ENCODE measurements at places on chromosomes 2 and 18. TPM values are rescaled to one million over a fixed set of nuclear protein-coding genes. Genes with fewer than 3 reads are reported as not detected.
A peak's percentile ranks its signal among the peaks of the same experiment; 100 is the strongest.

- DNase-seq: no peak
Observed at GRCh38 chr2:34029073-34029472, 430.0 kb upstream of the FAM98A start.

GRCh38 chr2:136207030-136207623 lies 89.2 kb upstream of the CXCR4 start:
- no peak for DNase-seq

Gene ARL6IP6
- 66.7 TPM for total RNA-seq

Gene AKAIN1
- not detected for total RNA-seq

DNA sequence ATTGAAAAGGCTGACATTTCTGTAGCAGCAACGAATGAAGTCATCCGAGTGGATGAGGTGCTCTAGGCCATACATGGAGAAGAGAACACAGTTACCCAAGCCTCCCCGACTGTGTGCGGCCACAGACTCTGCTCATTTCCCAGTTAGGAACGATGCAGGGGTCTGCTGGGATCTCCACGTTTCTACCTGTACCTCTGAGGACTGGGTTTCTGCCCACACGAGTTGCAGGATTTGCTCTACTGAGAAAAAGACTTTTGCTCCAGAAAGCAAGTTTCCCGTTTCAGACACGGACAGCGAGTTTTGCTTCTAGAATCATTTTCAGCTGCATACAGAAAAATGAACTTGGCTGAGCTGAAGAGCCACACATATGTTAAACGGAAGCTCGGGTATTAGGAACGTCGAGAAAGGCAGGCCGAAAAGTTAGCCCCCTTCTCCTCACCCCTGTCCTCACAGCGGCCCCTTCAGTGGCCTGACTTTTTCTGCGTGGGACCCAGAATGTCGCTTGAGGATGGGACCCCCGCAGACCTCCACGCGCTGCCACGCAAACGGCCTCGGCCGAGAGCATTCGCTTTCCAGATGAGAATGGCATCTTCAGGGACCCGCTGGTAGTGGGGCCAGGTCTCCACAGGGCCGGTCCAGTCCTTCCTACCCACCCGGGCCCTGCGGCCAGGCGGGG lies 582 bp upstream of the RAB31 start:
- DNase-seq: no peak

Gene DES
- total RNA-seq: 0.37 TPM

DNA sequence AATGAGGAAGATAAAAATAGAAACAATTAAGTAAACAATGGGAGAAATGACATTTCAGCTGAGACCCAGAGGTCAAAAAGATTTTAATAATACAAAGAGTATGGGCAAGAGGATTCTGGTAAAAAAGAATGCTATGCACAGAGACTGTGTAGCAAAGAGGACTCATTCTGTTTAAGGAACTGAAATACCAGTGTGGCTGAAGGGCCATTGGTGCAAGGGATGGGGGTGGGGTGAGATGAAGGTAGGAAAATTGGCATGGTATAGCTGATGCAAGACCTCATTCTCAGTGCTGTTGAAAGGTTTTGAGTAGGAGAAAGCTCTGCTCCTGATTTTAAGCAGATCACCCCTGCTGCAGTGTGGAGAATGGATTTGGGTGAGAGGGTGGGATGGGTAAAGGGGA lies 10.8 kb downstream of the GALNT1 start:
- DNase-seq: no peak

Gene COL3A1
- total RNA-seq: 103 TPM

DNA sequence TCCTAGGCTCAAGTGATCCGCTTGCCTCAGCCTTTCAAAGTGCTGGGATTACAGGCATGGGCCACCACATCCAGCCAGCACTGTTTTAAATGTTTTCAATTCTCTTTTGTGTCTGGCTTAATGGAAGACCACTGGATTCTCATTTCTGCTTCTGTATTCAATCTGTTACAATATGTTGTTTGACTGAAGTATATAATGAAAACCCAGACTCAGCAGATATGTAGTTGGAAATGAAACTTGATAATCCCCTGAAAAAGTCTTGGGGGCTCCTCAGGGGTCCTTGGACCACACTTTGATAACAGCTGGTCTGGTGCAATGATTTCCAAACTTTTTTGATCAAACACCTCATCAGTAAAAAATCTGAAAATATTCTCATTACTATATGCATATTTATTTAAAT lies 132.7 kb downstream of the ATAD2B start:
- no peak for DNase-seq

Gene RASGRP3
- total RNA-seq: 26.4 TPM

- no peak for DNase-seq
Observed at GRCh38 chr18:434410-434809, 66.1 kb downstream of the COLEC12 start.

Gene STEAP3
- 13.9 TPM for total RNA-seq

GRCh38 chr18:54918060-54918459 lies 41.2 kb downstream of the CCDC68 start:
- DNase-seq: no peak

Gene BARD1
- total RNA-seq: 24.2 TPM

- no peak for DNase-seq
Observed at GRCh38 chr18:43501099-43501498, 223.8 kb upstream of the SYT4 start.

Gene RFX8
- total RNA-seq: not detected

GRCh38 chr2:97760480-97761049 lies 47.2 kb downstream of the ZAP70 start:
- DNase-seq: no peak

- DNase-seq: no peak
Observed at GRCh38 chr2:37300146-37300545, 24.5 kb downstream of the PRKD3 start.

- DNase-seq: no peak
Observed at GRCh38 chr2:238693337-238694093, 154.4 kb upstream of the TWIST2 start.

- peak; percentile 98 for DNase-seq
Observed at GRCh38 chr18:48922801-48923730, 27.7 kb downstream of the SMAD7 start.

- no peak for DNase-seq
Observed at GRCh38 chr2:85269959-85270358, 57.8 kb downstream of the TGOLN2 start.

Gene IHH
- not detected for total RNA-seq

Gene TAF4B
- 4.0 TPM for total RNA-seq

GRCh38 chr2:176892676-176893226 lies 319.8 kb upstream of the HNRNPA3 start:
- no peak for DNase-seq

Gene SERPINB11
- not detected for total RNA-seq

DNA sequence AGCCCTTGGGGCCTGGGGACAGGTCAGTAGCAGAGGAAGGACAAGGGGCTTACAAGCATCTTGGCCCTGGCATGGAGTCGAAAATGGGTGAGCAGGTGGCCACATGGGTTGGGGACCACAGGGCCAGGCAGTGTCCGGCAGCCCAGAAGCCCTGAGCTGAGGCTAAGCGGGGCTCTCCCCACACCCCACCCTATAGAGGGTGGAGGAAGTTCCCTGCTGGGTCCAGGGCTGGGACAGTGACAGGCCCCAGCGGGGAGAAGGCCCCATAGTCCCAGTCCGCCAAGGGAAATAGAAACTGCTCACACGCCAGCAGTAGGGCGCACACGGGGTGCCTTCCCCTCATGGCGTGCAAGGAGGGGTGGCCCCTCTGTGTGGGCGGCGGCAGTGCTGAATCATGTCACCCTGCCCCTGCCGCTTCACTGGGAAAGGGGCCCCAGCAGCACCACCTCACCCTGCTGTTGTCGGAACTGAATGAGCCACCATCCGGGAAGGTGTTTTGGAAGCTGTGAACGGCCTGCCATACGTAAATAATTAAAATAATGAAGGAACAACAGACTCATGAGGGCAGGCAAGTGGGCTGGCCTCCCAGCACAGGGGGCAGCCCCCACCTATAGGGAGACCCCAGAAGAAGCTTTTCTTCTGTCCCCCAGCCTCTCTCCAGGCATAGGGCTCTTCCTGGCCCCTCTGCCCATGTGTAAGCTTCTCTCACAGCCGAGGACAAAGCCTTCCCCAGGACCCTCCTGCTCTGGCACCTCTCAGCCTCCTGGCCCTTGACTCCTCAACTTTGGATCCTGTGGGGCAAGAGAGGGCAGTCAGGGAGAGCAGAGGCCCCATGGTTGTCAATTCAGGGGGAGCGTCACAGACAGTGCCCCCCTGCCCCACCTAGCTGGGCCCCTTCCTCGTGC lies 12.7 kb upstream of the DUSP2 start:
- DNase-seq: no peak

Data from M059J (cell line).